ENCODE measurements at places on chromosomes 7 and 10.
A peak's percentile ranks its signal among the peaks of the same experiment; 100 is the strongest.

GRCh38 chr7:12648704-12649261 is 38.6 kb upstream of the ARL4A start:
- DNase-seq, result peak; percentile 34

DNA sequence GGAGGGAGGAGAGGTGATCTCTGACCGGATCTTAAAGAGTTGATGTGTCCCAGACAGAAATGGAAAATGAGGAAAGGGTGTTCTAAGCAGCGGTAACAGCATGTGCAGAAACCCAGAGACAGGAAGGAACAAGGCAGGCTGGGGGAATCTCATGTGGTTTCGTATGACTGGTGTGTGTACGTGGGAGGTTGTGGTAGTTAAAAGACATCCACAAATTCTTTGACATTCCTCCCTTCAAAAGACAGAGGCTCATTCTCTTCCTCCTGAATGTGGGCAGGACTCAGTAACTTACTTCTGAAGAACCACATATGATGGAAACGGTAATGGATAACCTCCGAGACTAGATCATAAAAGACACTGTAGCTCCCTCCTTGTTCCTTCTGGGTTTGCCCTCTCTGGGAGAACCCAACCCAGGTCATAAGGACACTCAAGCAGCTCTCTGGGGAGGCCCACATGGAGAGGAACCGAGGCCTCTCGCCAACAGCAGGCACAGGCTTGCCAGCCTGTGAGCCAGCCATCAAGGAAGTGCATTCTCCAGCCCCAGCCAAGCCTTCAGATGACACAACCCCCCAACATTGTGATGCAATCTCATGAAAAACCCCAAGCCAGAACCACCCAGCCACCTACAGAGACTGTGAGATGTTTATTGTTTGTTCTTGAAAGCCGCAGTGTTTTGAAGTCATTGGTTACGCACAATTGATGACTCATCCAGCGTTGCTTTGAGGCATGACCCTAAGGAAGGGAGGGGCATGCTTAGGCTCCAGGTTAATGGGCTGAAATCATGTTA is 116.0 kb downstream of the SLIT1 start:
- DNase-seq, result no peak

DNA sequence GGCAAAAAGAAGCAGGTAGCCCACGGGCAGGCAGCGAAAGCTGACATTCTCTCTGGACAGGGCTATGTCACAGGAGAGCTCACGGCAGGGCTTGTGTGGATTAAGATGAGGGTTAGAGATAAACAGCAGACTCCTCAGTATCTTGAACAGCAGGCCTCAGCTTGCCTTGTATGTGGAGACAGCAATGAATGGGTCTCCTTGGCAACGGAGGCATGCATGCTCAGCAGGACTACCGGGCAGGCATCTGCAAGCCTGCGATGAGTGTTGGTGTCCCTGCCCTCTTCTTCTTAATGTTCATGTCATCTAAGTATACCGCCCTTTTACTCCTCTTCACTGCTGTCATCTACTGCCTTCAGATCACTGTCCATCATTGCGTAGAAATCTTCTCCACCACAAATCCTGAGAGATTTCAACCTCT is 81.9 kb upstream of the C1GALT1 start:
- no peak for DNase-seq

- no peak for DNase-seq
Observed at GRCh38 chr10:69960988-69961880, 91.4 kb upstream of the MACROH2A2 start.

DNA sequence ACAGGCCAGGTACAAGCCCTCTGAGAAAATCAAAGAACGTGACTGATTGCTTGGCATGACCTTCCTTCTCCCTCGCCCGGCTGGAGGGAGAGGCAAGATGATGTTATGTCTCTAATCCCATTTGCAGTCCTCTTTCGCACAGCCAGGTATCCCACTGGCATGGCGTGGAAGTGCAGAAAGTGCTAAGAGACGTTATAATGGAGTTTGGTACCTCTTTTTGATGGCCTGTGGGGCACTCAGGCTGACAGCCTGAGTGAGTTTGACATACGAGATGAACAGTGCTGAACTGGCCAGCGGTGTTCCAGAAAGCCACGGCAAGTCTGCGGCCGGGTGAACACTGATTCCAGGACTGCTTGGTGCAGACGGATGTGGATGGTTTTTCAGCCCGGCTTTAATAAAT is 241.6 kb downstream of the RAB11FIP2 start:
- no peak for DNase-seq

- DNase-seq, result no peak
Observed at GRCh38 chr10:62457598-62457997, 83.4 kb downstream of the ZNF365 start.

DNA sequence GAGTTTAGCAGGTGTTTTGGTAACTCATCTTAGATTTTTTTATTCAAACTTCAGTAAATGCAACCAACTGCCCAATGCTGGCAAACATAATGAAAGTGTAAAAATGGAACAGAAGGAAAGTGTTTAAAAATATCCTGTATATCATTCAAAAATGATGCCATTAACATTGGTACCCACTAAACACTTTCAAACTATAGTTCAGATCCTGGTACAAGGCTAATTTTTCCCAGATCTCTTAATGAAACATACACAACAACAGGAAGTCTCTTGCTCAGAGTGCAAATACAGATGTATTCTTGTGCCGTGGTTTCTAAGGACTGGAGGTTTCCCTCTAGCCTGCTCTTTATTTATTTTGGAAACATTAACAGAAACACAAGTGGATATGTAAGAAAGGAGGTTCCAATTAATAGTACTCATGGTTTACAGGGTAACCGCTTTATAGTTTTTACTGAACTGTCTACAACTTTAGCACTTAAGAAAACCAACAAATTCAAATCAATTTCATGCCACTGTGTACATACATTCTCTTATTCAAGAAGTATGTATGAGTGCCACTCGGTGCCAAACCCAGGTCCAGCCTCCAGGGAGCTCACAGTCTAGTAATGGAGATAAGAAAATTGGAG is 176.0 kb upstream of the AKR1E2 start:
- no peak for DNase-seq

DNA sequence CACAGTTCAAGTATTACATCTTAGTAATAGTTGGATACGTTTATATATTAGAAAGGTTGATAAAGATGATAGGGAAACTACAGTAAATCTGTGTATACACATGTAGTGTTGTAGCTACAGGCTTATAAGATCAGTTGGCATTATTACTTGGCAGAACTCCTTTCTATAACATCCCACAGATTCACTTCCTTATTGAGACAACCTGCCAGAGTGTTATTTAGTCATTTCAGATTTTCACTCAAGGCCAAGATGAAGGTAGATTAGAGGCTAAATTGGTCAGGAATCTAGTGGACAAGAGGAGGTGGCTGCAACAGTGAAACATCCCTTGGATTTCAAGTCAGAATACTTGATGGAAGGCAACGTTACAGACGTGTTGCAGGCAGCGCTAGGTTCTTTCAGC is 63.0 kb downstream of the PAPSS2 start:
- DNase-seq, result no peak

- DNase-seq, result no peak
Observed at GRCh38 chr7:100169147-100169850, 882 bp upstream of the GAL3ST4 start.

DNA sequence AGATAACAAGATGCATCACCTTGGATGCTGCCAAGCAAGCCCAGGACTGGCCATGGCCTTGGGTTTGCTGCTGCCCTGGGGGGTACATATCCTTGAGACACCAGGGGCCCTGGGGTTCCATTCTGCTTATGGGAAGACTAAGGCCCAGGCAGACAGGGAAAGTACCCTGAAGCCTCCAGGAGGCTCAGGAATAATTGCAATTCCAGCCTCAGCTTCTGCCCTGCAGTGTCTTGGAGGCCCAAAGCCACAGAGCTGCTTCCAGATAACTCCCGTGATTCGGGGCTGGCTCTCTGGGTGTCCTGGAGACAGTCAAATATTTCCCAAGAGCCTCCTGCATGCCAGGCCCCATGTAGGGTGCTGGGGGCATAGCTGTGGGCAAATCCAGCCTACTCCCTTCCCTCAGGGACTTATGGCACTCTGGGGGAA is 22.6 kb downstream of the MYL10 start:
- no peak for DNase-seq

- no peak for DNase-seq
Observed at GRCh38 chr7:112296432-112296831, 89.9 kb downstream of the ZNF277 start.

DNA sequence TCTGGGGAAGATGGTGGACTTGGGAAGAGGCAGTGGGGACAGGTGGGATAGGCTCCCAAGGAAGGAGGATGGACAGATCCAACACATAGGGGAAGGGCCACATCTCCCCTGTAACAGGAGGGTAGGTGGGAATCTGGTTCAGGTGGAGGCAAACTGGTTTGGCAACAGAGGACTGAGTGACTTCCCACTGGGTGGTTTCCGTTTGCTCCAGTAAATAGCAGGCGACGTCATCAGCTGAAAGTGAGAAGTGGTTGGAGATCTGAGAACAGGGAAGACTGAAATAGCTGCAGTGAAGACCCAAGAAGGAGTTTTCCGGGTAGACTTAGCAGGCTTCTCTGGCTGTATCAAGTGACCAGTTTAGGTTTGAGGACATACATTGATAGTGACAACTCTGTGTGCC is 504.4 kb downstream of the GALNT17 start:
- DNase-seq, result peak; percentile 37

- no peak for DNase-seq
Observed at GRCh38 chr7:125370502-125370901, 440.9 kb upstream of the POT1 start.

DNA sequence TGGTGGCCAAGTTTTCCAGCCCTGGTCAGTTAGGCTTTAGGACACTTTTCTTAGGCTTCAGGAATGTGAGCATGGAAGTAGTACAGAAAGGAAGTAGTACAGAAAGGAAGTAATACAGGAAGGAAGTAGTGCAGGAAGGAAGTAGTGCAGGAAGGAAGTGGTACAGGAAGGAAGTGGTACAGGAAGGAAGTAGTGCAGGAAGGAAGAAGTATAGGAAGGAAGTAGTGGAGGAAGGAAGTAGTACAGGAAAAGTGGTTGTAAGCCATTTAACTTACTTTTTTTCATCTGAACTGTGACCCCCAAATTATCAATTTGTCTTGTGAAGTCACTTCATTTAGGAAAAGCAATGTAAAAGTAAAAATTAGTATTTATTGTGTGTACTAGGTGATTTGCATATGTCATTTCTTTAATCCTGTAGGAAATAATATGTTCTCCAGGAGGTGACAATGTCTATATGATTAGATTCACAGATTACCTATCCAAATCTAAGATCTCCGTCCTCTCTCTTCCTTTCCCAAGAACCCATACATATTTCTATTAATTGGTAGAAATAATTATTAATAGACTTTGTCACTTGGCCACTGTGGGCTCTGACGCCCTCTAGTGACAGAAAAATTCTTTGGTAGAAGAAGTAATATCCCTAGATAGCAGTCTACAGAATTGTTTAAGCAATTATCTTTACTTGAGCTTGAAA is 3.9 kb upstream of the FAS start:
- peak; percentile 45 for DNase-seq

DNA sequence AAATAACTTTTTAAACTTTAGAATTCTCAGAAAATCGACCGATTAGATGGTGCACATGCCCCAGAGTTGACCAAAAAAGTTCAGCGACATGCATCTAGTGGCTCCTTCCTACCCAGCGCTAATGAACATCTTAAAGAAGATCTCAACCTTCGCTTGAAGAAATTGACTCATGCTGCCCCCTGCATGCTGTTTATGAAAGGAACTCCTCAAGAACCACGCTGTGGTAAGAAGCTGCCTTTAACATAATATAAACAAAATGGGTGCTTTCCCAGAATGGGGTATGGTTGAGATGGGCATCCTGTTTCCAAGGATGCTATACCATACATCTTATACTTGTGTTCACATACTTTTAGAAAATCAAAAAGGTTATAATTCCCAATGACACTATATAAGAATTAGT is 24.6 kb downstream of the GLRX3 start:
- DNase-seq, result no peak

GRCh38 chr10:102402512-102402896 is 7.0 kb downstream of the NFKB2 start:
- DNase-seq, result no peak

GRCh38 chr7:116984511-116984910 is 31.2 kb downstream of the ST7 start:
- DNase-seq, result no peak

DNA sequence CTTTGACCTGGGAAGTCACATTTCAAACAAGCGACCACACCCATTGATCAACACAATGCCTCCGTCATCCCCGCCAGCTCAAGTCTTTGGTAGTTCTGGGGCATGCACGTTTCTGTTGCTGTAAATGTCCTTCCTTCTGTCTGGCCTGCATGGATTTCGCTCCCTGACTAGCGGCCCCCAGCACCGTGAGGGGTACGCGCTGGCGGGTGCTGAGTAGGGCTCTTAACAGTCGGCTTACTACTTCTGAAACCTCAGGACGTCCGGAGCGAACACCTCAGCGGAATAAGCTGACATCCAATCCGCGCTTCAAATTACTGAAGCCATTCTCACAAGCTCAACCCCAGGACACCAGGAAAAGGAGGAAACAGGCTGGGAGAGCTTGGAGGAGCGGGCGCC is 505 bp downstream of the NUDCD3 start:
- DNase-seq, result peak; percentile 16

- DNase-seq, result no peak
Observed at GRCh38 chr10:114674346-114674745, 16.3 kb upstream of the ABLIM1 start.

DNA sequence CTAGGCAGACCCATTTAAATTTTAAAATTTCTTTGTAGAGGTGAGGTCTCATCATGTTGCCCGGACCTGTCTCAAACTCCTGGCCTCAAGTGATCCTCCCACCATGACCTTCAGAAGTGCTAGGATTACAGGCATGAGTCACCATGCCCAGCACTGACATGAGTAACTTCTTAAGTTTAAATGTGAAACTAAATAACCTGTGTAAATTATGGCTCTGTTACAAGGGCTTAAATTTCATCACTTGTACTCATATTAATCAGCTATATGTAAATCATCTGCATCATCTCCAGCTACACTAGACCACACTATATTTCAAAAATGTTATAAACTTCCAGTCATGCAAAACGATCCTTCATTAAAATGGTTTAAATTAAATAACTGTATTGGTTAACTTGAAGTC is 56.1 kb downstream of the ATAD1 start:
- DNase-seq, result peak; percentile 71

- peak; percentile 31 for DNase-seq
Observed at GRCh38 chr10:125146791-125147579, 13.4 kb downstream of the CTBP2 start.

Measured in fibroblast of upper back skin (primary cell).